Mucosa of gallbladder (tissue), 1 donor: ENCODE measurements at places on chromosomes 5 and 9. TPM values are rescaled to one million over a fixed set of nuclear protein-coding genes. Genes with fewer than 3 reads are reported as not detected.

- no peak for DNase-seq
Observed at GRCh38 chr9:130030651-130031127, 12.3 kb downstream of the FNBP1 start.

DNA sequence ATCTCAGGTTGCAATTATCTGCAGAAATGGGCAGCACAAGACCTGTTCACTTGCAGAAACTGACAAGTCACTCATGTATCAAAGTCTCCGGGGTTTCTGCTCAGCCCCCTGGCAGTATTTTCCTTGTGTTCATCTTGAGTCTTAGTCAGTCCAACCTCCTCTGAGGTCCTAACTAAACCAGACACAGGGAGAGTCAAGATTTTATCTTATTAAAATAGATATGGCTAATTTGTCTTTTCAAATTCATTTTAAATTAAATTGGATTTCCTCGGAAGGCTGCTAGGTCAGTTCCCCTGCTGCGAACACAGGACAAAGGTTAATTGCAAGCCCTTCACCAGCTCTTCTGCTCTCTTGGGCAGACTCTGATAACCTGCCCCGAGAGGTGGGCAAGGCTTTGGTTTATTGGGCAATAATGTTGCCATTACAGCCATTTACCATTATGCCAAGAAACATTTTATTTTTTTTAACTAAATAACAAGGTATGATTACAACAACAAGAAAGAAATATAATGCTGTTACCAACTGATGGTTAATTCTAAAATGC, 103.5 kb downstream of the MAPKAP1 start:
- no peak for DNase-seq

Gene PLAC8L1
- total RNA-seq = not detected

Gene FOXI1
- 0.69 TPM for total RNA-seq

Gene C8G
- total RNA-seq = 110 TPM
